ENCODE measurements at places on chromosomes 13 and 19. TPM values are rescaled to one million over a fixed set of nuclear protein-coding genes. Genes with fewer than 3 reads are reported as not detected.

The ZIM2 gene
- total RNA-seq = not detected

- no peak for DNase-seq
Observed at GRCh38 chr13:50127726-50128291, 112.6 kb downstream of the KCNRG start.

DNA sequence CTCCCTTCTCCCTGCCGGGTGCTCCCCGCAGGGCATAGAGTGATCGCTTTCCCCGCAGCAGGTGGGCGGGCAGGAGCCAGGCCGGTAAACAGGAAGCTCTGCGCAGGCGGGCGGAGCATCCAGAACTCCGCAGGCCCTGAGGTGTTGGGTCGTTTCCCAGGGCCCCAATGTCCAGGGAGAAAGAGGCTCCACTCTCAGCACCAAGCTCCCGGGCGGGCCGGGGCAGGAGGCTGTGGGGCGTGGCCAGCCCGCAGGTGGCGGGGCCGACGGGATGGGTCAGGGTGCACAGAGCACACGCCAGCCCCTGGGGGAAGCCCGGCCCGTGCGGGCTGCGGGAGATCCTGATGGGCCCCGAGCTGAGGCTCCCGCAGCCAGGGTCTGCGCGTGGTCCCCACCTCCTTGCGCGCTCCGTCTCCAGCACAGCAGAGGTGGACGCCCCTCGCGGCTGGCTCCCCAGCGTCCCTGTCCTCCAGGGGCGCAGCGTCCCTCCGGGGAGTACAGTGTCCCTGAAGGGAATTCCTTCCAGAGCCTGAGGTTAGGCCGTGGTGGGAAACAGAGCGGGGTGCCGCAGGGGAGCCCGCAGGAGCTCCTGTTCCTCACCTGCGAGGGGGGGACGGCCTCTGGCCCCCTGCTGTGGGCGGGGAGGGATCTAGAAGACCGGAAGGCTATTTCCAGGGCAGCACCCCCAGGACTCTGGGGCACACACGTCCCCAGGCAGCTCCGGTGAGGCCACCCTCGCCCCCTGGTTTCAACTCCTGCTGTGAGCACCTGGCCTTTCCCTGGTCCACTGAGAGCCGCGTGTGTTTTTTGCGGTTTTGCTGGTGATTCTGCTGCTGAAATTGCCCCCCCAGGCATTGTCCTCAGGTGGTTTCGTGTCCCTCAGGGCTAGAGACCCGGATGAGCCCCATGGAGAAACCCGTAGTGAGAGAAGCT, 12.2 kb downstream of the PIP5K1C start:
- no peak for DNase-seq

DNA sequence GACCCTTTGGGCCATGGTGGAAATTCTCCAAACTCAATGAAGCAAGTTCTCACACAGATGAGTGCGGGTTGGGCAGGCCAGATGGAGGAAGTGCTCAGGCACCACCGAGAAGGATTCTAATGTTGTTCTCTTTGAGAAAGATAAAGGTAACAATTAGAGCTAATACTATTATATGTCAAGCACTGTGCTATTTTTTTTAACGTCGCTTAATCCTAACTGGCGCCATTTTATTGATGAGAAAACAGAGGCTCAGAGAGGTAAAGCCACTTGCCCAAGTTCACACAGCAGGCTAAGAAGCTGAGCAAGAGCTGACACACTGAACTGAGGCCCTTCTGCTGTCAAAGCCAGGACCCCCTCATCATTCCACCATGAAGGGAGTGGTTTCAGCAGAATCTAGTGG, 1.0 kb downstream of the FBL start:
- no peak for DNase-seq

DNA sequence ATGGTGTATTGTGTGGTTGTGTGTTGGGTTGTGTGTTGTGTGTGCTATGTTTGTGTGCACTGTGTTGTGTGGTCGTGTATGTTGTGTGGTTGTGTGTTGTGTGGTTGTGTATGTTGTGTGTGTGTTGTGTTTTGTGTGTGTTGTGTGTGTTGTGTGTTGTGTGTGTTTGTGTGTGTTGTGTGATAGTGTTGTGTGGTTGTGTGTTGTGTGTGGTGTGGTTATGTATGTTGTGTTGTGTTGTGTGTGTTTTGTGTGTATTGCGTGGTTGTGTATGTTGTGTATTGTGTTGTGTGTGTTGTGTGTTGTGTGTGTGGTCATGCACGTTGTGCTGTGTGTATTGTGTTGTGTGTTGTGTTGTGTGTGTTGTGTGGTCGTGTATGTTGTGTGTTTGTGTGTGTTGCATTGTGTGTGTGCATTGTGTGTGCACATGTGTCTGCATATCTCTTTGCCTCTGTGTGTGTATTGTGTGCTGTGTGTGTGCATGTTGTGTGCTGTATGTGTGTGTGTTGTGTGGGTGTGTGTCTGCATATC, 2.9 kb downstream of the C3 start:
- no peak for DNase-seq

DNA sequence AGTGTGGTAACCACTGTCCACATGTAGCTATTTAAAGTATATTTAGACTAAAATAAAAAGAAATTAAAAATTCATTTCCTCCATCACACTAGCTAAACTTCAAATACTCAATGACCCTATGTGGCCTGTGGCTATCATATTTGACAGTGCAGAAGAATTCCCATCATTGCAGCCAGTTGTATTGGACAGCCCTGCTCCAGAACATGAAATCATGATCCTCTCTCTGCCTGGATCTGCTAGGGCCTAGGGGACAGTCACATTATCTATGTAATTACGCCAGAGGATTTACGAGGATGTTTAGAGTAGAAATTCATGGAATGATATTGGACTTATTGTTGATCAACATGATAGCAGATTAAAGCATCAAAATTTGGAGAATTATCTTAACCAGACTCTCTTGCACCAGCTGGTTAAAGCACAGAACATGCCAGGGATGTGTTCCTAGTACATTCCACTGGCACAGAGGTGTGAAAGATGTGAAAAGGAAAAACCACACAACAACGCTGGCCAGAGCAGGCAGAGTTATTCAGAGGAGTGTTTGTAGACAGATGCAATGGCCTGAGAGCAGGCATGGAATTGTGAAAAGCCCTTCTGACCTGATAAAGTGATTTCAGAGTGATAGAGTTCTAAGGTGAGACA, 108.9 kb upstream of the STARD13 start:
- no peak for DNase-seq

DNA sequence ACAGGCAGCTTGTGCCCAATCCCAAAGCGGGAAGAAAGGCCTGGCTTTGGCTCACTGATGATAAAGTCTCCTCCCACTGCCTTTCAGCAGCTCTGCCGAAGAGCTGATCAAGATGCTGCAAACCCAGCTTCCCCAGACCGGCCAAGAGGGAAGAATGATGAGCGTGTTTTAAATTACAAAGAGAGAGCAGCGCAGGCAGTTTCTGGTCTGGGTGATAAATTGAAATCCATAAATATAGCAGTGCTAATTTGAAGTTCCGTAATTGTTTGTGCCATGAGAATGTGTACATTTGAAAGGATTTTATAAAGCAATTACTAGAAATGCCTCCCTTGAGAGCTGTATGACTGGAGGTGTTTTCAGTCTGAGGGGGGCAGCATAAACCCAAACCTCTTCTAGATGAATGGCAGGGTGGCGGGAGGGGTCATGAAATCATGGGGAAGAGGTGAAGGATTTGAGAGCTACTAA, 171.8 kb downstream of the STK24 start:
- DNase-seq = no peak
